Thyroid gland (tissue), 4 donors: ENCODE measurements at places on chromosomes 1 and 21. TPM values are rescaled to one million over a fixed set of nuclear protein-coding genes. Genes with fewer than 3 reads are reported as not detected.

Gene FCRL5
- total RNA-seq: 1.2 TPM

Gene SLC50A1
- total RNA-seq: 31.0 TPM

Gene MTARC1
- total RNA-seq: 96.5 TPM

Gene ADORA3
- 2.5 TPM for total RNA-seq

Gene ADAMTS5
- total RNA-seq: 13.5 TPM

Gene THEM5
- not detected for total RNA-seq

Gene HSPA6
- 0.75 TPM for total RNA-seq

Gene ATAD3C
- total RNA-seq: 29.9 TPM

Gene BSND
- total RNA-seq: not detected

Gene MYOM3
- total RNA-seq: 0.54 TPM

Gene ZSWIM5
- 6.3 TPM for total RNA-seq
